A549 treated with Hydrocortisone at 1 μM for 4 hours (cell line): ENCODE measurements at places on chromosomes 7 and 10. TPM values are rescaled to one million over a fixed set of nuclear protein-coding genes. Genes with fewer than 3 reads are reported as not detected.

Gene TAC1
- total RNA-seq = not detected in 5 replicates

Gene PLOD3
- 77.9 to 84.6 TPM (median 80.8 TPM) in 5 replicates for total RNA-seq

Gene CCDC201
- not detected in 5 replicates for total RNA-seq

Gene ATRNL1
- 0.10 to 0.23 TPM (median 0.17 TPM) in 5 replicates for total RNA-seq

Gene CHAT
- total RNA-seq = not detected in 5 replicates

Gene RHOBTB1
- 11.3 to 17.4 TPM (median 13.9 TPM) in 5 replicates for total RNA-seq

Gene NKX2-3
- 0.05 TPM in 1 of 5 replicates, not detected in the others for total RNA-seq

Gene PDK4
- total RNA-seq = 19.8 to 29.9 TPM (median 26.9 TPM) in 5 replicates

Gene OR2A1
- not detected in 5 replicates for total RNA-seq

Gene DPP6
- total RNA-seq = not detected in 5 replicates

Gene MYL10
- not detected in 5 replicates for total RNA-seq

Gene IL6
- total RNA-seq = 0.80 to 1.9 TPM (median 1.1 TPM) in 5 replicates

Gene CDCA7L
- total RNA-seq = 15.1 to 20.9 TPM (median 16.0 TPM) in 5 replicates

Gene CELF2
- 0.07 to 0.12 TPM in 2 of 5 replicates, not detected in the others for total RNA-seq

Gene FAM204A
- total RNA-seq = 38.2 to 71.7 TPM (median 42.5 TPM) in 5 replicates

Gene HOXA7
- total RNA-seq = 4.2 to 5.2 TPM (median 4.8 TPM) in 5 replicates

Gene MINDY4
- total RNA-seq = 2.2 to 2.6 TPM (median 2.4 TPM) in 5 replicates

Gene CYP26C1
- total RNA-seq = not detected in 5 replicates

Gene ADAP1
- total RNA-seq = 3.0 to 4.5 TPM (median 4.0 TPM) in 5 replicates

Gene MMD2
- total RNA-seq = not detected in 5 replicates

Gene KIAA1549
- total RNA-seq = 4.7 to 6.3 TPM (median 5.9 TPM) in 5 replicates

Gene SLC26A5
- total RNA-seq = not detected in 5 replicates

Gene SLC29A3
- 23.8 to 29.2 TPM (median 25.1 TPM) in 5 replicates for total RNA-seq

Gene ARHGEF5
- total RNA-seq = 2.5 to 2.9 TPM (median 2.7 TPM) in 5 replicates
